IPS DF 19.7 (cell line): ENCODE measurements at places on chromosomes 3 and 15.

GRCh38 chr3:131620977-131621376, 118.2 kb upstream of the MRPL3 start:
- DNase-seq: no peak

- DNase-seq: no peak
Measured at GRCh38 chr3:15094187-15094875, 4.6 kb downstream of the RBSN start.

DNA sequence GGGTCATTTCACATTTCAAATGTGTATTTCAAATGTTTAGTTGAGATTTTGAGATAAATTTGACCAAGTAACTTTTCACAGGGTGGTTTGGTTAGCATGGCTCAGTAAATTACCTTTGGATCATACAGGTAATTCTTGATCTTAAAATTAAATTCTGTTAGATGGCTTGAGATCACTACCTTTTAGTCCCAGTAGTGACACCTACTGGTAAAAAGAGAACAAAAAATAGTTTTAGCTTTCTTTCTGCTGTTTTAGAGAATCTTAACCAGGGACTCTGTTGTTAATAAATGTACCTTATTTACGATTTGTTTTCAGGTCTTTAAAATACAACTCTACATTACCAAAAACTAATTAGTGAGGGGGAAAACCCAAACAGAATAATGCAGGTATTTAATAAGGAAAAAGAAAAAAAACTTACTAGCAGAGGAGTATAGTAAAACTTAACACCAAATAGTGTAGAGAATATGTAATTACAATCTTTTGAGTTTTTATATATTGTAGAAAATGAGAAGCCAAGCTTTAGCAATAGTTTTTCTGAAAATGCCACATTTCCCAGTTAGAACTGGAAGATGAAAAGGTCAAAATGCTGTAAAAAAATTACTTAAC, 620.3 kb upstream of the AGTR1 start:
- no peak for DNase-seq

GRCh38 chr15:63145426-63145825, 11.9 kb downstream of the RPS27L start:
- no peak for DNase-seq

DNA sequence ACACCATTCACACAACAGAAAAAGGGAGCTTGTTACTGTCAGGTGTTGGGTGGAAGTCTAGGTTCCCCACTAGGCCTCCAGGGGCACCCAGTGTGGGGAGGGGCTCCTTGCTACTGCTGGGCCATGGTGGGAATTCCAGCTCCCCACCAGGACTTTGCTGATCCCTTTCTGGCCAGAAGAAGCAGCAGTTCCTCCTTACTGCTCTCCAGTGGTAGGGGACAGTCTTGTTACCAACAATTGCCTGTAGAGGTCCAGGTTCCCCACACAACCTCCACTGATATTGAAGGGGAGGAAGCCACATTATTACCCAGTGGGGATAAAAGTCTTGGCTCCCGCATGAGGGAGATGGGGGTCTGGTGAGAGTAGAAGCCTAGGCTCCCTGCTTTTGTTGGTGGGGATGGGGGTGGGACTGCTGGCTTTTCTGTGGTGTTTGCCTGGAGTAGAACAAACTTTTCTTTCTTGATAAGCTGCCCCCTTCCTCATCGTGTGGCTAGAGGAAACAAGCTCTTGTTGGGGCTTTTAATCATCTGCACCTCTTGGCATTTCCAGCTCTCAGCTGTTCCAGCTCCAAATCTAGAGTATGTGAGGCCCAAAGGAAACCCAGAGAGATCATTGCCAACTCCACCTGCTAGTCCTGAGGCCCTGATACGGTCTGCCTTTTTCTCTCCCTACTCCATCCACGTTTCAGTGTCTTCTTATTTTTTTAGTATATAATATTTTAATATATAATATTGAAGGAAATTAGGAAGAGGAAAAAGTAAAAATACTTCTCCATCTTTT, 824.2 kb downstream of the AGBL1 start:
- no peak for DNase-seq

GRCh38 chr3:187919048-187919447, 173.8 kb upstream of the BCL6 start:
- DNase-seq: no peak

DNA sequence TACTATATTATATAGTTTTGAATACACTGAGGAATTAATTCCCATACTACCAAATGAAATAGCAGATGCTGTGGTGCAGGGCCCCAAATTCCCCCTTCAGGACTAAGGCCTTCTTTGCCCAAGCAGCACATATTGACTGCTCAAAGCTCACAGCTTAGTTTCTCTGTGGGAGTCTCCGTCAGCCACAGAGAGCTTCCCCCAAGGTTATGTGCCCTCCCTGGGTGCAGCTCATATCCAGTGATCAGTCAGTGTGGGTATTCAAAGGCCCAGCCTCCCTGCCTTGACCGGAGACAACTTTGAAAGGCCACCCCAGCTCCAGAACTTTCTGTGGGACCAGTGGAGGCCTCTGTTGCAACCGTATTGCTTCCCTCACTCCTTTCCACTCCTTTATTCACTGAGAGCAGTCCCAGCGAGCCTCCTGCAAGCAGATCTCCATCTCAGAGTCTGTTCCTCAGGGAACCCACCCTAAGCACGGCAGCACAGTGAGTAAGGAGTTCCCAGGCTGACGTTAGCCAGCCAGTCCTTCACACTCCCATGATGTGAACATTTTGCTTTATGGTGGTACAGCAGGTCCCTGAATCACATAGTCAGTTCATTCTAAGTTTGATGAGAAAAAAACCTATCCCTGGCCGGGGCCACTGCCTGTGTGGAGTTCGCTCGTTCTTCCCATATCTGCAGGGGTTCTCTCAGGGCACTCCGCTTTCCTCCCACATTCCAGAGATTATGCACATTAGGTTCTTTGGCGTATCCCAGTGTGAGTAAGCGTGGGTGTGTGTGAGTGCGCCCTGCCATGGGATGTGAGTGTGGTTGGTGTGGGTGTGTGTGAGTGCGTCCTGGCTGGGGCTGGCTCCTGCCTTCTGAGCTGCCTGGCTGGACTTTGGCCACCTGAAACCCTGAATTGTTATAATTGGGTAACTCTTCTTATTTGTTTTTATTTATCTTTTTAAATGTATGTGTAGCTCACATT, 64.4 kb upstream of the PPARG start:
- no peak for DNase-seq

DNA sequence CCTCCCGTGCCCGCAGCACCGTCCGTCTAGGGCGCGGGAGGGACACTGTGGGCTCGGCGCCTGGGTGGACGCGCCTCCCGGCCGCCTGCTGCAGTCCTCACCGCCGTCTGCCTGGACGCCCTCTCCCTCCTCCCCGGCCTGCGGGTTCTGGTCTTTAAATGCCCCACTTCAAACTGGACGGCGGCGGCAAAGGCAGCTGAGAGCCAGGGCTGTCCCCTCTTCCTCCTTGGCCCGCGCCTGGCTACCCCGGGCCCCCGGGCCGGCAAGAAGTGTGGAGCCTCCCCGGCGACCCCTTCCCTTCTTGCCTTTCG, 426 bp downstream of the CBLB start:
- DNase-seq: no peak

DNA sequence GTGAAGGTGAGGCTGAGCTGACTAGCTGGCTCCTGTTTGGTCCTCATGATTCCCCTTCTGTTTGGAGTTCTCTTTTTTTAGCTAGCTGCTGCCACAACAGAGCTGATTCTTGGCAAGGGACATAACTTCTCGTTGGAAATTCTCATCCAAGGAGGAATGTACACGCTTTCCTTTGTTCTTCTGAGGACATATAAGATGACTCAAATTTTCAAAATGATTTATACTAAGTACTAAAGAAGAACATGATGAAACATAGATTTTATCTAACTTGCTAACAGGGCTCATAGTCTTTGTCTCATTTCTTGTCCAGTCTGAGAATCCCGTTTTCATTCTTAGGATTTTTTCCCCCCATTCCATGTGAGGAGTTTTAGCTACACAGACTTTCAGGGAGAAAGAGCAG, 2.9 kb upstream of the TFG start:
- DNase-seq: no peak

DNA sequence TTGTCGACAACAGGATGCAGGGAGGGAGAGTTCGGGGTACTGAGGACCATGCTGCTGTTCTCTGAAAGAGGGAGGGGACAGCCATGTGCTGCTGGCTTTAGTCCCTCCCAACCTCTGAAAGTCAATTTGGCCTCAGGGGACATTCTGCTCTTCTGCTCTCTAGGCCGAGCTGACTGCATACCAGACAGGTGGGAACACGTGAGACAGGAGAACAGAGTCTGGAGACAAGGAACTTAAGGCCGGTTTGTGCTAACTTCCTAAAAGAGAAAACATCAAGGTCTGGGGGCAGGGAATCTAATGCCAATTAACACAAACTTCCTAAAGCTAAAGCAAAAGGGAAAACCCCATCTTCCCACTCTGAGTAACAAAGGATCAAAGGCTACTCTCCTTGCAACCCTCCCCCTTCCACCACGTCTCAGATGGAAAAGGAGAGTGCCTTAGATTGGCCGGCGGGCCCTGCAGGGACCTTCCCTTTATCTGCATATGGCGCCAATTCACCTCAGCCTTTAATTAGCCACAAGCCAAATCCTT, 41.0 kb downstream of the SLCO2A1 start:
- peak; percentile 42 for DNase-seq

- no peak for DNase-seq
Measured at GRCh38 chr3:21216598-21216997, 534.4 kb downstream of the ZNF385D start.

GRCh38 chr3:127706312-127706711, 33.6 kb downstream of the ABTB1 start:
- no peak for DNase-seq

DNA sequence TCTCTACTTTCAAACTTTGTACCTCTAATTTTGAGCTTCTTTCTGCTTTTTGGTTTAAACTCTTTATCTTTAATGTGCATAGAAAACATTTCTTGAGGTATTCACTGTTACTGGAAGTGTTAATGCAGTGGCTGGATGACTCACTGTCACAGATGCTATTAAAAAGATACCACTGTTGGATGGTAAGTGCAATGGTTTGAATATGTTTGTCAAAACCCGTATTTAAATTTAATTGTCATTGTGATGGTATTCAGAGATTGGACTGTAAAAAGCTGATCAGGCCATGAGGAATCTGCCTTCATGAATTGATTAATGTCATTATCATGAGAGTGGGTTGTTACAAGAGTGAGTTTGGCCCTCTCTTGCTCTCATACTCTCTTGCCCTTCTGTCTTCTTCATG, 70.6 kb downstream of the AP4E1 start:
- DNase-seq: no peak

- DNase-seq: no peak
Measured at GRCh38 chr15:50828610-50829206, 63.2 kb upstream of the SPPL2A start.

DNA sequence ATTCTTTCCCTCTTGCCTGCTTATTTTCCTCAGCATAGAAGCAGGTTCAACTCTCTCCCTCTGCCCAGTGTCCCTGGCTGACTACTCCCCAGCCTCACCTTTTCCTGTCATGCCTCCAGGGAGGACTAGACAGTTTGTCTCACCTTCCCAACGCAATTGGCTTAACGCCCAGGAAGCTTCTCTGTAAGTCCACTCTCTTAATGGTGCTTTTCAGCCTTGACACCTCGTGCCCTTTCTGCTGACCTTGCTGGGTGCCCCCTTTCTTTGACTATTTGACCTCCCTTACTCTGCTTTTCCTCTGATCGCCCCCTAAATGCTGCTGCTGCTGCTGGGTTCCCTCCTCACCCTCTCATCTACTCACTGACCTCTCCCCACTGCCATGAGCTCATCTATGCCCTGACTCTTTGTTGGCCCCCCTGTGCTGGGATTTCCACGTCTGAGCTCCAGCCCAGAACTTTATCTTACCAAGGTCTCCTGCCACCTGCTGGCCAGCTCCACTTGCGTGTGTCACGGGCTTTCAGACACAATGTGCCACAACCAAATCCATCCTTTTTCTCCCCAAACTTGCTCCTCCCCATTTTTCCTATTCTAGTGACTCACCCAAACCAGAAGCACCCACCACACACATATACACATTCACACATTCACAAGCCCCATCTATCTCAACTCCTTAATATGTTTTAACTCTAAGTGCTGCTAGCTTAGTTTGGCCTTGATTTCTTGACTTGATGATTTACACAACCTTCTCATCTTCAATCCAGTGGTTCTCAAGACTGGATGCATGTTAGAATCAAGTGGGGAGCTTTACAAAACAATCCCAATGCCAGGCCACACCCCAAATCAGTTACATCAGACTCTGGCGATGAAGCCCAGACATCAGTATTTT, 16.6 kb downstream of the EPB42 start:
- no peak for DNase-seq

DNA sequence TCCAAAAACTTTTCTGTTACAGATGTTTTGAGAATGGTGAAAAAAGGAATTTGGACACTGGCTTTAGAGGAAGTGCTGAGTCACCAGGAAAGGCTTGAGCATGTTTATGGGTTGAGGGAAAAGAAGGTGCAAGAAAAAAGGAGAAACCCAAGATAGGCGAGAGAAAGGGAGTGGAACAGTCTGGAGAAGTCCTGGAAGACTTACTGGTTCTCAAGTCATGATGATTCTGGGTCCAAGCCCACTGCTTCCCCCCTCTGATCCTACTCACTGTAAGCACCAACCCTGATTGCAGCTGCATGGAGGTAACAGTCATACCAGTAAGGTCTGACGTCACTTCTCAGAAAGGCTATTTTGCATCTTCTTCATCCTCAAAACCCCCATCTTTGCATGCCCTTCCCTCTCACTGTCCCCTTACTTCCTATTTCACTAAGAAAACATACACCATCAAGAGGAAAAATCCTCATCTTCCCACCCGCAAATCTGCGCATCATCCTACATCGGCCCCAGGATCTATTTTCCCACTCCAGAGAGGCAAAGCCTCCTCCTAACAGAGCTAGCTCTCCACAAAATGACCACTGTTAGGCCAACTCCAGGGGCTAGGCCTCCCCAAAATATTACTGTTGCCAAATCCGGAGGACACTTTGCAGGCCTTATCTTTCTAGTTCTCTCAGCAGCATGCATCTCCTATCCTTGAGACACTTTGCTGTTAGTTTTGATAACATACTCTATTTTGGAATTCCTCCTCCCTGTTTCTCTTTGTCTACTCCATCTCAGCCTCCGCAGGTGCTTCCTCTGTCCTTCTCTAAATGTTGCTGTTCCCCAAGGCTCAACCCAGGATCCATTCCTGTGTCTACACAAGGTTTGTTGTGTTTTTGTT, 3.2 kb upstream of the ATP13A3 start:
- no peak for DNase-seq

DNA sequence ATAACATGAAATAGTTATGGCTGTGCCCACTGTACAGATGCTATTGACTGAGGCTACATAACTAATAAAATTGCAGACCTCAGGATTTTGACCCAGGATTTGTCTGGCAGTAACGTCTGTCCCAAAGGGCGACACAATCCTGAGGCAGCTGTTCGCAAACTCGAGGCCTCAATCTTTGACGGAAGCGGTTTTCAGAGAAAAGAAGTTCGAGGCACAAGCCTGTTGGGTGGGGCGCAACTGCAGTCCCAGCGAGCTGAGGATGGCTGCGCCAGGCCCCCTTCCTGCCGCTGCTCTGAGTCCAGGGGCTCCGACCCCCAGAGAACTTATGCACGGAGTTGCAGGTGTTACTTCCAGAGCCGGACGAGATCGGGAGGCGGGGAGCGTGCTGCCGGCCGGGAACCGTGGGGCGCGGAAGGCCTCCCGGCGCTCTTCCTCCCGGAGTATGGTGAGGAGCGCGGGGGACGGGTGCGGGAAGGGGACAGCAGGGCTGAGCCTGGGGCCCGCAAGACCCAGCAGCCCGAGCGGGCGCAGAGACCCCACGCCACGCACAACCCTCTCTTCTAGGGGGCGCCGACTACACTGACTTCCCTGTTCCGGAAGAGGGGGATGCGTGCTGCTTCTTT, at the start of gene PARP15:
PARP15 (plus strand) TSS at position 242 of the 623 bp plus-strand sequence; CDS start at position 260, 18 bp downstream.
- no peak for DNase-seq

GRCh38 chr3:30548600-30548999, 57.8 kb upstream of the TGFBR2 start:
- no peak for DNase-seq

GRCh38 chr3:31220431-31220830, 312.3 kb upstream of the STT3B start:
- DNase-seq: no peak
